Mammary epithelial cell (primary cell): ENCODE measurements at places on chromosomes 3 and 15.
A peak's percentile ranks its signal among the peaks of the same experiment; 100 is the strongest.

GRCh38 chr3:45864760-45865519 lies 21.4 kb upstream of the CCR9 start:
- DNase-seq, result no peak

DNA sequence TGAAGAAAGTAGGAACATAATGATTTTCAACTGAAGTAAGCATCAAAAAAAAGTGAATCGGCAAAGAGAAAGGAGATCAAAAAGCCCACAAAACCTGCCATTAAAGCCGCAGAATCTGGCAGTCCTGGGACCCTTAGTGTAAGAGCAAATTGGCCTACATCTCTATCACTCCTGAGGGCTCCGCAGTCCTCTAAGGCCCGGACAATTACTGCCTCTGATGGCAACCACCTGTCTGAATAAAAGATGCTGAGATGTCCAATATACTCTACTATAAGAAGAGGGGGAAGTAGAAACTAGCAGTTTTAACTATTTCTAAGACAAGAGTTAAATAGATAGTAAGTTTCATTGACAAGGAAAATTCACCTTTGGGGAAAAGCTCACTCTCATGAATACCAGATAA lies 20.3 kb downstream of the WDR72 start:
- no peak for DNase-seq

DNA sequence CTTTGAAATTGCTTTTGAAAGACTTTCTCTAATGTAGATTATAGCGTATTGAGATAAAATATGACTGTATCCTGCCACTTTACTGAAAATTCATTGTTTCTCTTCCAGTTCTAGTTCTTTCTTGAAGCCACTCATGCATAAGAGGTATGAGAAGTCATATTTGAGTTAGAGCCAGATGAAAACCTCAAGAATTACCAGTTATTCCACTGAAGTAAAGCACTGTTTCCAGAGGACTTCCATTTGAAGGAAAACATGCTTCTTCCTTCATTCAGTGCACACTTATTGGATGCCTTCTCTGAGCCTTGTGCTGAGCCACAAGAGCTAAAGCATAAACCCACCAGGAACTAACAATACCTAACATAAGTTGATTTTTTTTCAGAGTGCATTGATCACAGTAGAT lies 513.4 kb downstream of the ZNF385D start:
- DNase-seq, result no peak

DNA sequence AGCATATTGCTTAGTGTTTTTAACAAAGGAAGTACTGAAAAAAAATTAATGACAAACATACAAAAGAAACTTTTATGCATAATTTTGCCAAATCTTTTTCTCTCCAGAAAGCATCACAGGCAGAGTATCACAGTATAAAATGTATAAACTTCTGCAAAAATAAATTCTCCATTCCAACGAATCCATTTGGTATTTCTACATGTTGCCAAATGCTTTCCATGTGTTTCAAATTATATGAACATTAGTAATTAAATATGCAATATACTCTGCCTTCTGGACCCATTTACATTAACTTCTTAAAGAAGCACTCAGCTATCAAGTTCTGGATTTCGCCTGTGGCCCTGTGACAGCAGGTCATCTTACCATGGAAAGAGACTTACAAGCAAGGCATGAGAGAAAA lies 189.1 kb upstream of the ALCAM start:
- DNase-seq, result no peak

- DNase-seq, result no peak
These were observed 96.3 kb downstream of the LRRC28 start for GRCh38 chr15:99347574-99347973.

DNA sequence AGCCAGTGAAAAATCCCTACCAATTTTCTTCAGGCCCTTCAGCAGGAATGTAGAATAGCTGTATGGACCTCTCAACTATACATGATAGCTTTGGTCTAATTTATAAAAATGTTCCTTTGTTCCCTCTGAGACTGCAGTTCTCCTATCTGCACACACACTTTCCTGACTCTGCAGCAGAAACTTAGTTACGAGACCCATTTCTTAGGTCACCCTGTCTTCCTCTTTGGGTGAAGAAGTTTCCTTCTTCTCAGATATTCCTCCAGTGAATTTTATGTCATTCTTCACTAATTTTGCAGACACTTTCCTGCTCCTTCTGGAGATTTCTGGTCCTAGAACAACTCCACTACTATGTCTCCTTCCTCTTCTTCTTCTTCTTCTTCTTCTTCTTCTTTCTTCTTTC lies 42.6 kb downstream of the CD200R1L start:
- DNase-seq, result no peak

DNA sequence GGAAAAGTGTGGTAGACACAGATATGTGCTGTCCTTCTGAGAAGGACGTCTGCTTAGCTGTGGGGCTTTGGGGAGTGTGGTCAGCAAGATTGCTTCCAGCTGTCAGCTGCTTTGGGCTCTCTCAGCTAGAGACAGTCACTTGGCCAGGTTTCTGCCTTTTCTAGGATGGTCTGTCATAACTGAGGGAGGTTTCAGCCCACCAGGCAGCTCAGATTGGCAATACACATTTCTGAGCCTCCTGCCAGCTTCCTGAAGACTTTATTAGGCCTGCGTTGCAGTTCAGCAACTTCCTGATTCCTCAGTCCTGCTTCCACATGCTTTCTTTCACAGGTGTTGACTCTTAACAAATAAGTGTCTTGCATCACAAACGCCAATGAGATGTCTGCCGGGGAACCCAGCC lies 286.5 kb downstream of the SQOR start:
- DNase-seq, result peak; percentile 16

- DNase-seq, result no peak
These were observed 67.3 kb upstream of the TRIM42 start for GRCh38 chr3:140610544-140610943.

- no peak for DNase-seq
These were observed 27.9 kb downstream of the ALDH1L1 start for GRCh38 chr3:126152458-126152857.

- no peak for DNase-seq
These were observed 701.6 kb upstream of the CBLB start for GRCh38 chr3:106570426-106570825.

DNA sequence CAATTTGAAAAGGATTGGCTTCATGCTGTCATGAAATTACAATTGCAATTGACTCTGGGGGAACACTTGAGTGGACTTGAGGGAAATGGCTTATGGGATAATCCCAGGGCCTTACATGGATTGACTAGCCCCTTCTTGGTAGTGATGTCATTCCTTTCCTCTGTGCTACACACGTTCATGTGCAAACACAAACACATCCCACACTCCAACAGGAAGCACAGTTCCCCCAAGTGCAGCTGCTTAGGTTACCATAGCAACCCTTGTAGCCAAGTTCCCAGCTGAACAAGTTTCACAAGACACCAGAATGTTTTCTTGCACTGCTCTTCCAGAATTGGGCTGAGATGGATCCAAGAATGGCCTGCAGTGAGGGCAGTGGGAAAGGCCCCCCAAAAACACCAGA lies 217.0 kb downstream of the ZNF621 start:
- no peak for DNase-seq

- no peak for DNase-seq
These were observed 409.9 kb upstream of the ALCAM start for GRCh38 chr3:104956620-104957345.

- DNase-seq, result no peak
These were observed 138.3 kb downstream of the ANXA2 start for GRCh38 chr15:60259469-60259868.

DNA sequence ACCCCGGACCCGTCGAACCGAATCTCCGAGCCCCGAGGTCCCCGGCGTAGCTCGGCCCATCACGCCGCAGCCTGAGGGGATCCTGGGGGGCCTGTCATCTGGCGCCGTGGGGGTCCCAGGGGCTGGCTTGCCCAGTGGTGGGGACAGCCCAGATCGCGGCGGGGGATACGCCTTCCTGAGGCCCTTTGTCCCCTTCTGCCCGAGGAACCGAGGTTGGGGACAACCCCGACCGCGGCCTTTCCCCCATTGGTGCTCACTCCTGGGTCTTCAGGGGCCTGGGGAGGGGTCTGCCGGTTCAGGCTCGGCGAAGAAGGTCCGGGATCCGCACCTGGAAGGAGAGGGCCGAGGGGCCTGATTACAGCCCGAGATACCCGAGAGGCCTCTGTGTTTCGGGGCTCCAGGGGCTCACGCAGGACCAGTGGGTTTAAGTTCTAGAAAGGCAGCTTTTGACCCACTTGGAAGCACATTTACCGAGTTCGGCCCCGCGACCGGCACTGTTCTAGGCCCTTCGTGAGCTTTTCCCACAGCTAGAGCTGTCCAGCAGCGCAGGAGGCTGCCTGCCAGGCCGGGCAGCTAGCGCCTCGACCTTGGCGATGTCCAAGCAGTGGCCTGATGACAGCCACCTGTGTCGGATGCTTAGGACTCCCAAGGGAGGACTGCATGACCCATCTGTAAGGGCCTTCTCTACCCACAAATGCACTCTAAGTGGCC lies 504 bp downstream of the ABHD2 start:
- no peak for DNase-seq

DNA sequence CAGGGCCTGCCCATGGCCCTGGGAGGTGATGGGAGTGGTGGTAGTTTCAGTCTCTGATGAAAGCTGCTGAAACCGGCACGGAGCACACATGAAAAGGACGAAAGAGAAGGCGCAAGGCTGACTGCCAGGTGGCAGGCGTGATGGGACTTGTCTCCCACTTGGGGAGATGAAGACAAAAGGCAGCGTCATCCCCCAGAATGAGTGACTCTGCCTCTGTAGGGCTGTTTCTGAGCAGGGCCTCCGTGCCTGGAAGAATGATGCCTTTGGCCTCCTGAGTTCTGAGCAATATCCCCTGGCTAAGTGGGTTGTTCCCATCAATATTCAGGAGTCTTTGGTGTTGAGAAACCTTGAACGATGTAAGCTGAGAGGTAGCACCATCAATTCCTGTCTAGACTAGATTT lies 237.8 kb downstream of the OPA1 start:
- peak; percentile 100 for DNase-seq

DNA sequence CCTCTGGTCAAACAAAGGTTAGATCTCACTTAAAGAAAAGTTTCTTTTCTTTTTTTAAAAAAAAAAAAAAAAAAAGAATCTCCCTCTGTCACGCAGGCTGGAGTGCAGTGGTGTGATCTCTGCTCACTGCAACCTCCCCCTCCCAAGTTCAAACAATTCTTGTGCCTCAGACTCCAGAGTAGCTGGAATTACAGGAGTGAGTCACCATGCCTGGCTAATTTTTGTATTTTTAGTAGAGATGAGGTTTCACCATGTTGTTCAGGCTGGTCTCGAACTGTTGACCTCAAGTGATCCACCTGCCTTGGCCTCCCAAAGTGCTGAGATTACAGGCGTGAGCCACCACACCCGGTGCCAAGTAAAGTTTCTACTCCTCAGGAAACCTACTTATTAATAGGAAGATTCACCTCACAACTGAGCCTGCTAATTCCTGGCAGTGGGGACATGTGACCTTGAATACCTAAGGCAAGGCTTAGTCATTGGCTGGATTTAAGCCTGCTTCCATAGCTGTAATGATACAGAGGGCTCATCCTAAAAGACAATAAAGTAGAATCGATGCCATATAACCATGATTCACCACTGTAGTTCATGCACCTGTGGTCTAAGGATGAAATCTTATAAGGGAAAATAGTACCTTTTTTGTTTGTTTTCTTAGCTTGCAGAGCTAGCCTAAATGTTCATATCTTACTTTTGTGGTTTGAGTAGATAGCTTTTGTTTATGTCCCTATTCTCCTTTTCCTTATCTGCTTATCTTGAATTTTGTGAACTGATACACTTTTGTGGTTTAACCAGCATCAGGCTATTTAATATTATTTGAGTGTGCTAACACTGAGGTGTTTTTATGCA lies 24.8 kb upstream of the RBMS3 start:
- peak; percentile 33 for DNase-seq
